GM04503 (cell line): ENCODE measurements at places on chromosomes 5 and 9.
A peak's percentile ranks its signal among the peaks of the same experiment; 100 is the strongest.

GRCh38 chr9:112180387-112180881, 5.3 kb upstream of the SUSD1 start:
- peak; percentile 45 for DNase-seq

GRCh38 chr5:172509405-172509781, 55.1 kb upstream of the SH3PXD2B start:
- DNase-seq: no peak

GRCh38 chr9:27634879-27635278, 61.6 kb upstream of the C9orf72 start:
- DNase-seq: no peak

GRCh38 chr9:73034962-73035361, 82.1 kb upstream of the ALDH1A1 start:
- no peak for DNase-seq

DNA sequence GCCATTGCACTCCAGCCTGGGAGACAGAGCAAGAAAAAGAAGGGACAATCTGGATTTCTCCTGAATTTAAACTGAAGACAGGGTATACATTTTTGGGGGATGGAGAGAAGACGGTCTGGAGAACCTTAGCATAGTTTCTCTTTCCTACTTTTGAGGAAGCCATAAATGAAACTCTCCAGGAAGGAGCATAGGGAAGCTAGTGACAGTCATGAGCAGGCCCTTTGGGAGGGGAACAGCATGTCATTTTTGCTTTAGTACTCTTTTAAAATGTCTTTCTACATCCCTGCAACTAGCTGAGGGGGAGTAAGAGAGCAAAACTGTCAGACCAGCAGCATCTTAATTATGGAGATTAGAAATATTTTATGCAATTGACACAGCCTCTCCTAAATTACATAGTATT, 8.2 kb upstream of the SLC44A1 start:
- DNase-seq: no peak

- DNase-seq: no peak
Observed at GRCh38 chr5:42994555-42995359, 45.4 kb downstream of the ANXA2R start.

GRCh38 chr5:56638061-56638621, 177.2 kb upstream of the MAP3K1 start:
- DNase-seq: no peak

- DNase-seq: no peak
Observed at GRCh38 chr9:78026416-78026815, 5.2 kb downstream of the GNAQ start.

- DNase-seq: no peak
Observed at GRCh38 chr9:2018764-2019558, 3.8 kb downstream of the SMARCA2 start.

DNA sequence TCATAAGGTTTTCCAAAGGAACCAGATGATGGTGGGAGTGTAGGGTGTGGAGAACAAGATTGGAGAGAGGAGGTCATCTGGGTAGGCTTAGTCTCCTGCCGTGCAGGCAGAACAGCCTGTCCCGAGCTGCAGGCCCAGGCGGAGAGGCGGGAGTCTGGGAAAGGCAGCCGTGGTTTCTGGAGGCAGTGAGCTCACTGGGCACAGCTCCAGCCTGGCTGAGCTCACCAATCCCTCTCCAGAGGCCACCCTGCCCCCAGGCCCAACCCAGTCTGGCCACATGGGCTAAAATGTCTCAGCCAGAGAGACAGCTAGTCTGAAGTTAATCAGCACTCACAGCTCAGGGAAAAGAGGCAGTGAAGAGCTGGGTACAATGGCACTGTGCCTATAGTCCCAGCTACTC, 12.3 kb downstream of the P4HA2 start:
- peak; percentile 88 for DNase-seq

DNA sequence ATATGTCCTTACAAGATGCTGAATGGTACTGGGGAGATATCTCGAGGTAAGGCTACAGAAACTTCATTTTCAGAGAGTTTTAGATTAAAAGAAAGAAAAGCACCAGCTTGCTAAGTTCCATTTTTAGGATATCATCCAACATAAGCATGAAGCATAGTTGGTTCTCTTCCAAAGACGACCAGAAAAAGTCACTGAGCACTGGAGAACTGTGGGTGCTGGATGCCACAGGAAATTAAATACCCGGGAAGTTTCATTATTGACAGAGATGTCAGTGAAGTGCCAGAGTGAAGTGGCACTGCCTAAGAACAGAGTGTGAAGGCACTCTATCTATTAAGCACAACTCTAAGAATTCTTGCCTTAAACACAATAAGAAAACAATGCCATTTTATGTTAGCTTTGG, 76.8 kb downstream of the PIK3R1 start:
- DNase-seq: no peak

- DNase-seq: no peak
Observed at GRCh38 chr9:134190232-134191121, 26.1 kb upstream of the RNU6ATAC start.

- DNase-seq: no peak
Observed at GRCh38 chr5:127650022-127650421, 1.1 kb downstream of the CTXN3 start.

- no peak for DNase-seq
Observed at GRCh38 chr5:133385346-133385745, 227.0 kb downstream of the FSTL4 start.

- no peak for DNase-seq
Observed at GRCh38 chr5:149990518-149991376, 9.7 kb downstream of the TIGD6 start.

DNA sequence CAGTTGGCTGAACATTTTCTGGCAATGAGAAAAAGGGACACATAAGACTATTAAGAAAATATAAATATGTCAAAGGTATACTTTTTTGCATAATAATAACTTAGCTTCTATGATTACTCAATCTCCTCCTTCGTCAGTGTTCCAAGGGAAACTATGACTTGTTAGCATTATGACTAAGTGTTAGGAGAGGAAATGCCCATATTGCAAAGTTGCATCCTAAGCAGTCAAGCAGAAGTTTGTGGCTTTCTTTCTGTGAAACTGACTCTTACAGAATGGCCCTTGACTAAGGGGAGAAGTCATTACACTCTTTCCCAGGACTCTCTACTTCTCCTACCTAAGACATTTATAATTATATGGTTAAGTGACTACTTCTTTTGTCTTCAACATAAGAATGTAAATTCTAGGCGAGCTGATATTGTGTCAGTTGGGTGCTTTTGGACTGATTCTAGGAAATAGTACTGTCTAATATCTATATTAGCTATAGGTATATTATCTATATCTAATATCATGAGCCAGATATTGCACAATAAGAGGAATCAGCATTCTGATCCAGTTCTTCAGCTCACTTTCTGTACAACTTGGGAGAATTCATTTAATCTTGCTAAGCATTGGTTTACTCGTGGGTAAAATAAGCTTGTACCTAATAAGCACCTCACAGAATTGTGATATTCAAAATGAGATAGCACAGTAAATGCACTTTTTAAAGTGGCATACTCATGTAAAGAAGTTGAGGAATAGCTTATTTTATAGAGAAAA, 16.4 kb upstream of the SPINK6 start:
- DNase-seq: no peak

DNA sequence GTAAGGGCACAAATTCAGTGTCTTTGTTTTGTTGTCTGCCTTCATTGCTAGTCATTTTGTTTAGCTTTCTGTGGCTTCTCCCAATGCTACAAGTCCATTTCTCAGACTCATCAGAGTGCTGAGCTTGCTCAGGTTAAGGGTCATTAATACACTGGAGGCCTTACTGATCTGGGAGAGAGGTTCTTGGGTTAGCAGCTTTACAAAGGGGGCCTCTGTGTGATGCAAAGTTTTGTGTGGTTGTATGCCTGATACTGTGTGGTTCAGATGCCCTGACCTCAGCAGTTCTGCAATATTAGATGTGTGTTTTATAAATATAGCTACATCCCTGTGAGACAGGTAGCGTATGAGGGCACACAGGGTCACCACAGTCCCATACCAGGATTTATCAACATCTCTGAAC, 34.8 kb upstream of the SMARCA2 start:
- DNase-seq: no peak

DNA sequence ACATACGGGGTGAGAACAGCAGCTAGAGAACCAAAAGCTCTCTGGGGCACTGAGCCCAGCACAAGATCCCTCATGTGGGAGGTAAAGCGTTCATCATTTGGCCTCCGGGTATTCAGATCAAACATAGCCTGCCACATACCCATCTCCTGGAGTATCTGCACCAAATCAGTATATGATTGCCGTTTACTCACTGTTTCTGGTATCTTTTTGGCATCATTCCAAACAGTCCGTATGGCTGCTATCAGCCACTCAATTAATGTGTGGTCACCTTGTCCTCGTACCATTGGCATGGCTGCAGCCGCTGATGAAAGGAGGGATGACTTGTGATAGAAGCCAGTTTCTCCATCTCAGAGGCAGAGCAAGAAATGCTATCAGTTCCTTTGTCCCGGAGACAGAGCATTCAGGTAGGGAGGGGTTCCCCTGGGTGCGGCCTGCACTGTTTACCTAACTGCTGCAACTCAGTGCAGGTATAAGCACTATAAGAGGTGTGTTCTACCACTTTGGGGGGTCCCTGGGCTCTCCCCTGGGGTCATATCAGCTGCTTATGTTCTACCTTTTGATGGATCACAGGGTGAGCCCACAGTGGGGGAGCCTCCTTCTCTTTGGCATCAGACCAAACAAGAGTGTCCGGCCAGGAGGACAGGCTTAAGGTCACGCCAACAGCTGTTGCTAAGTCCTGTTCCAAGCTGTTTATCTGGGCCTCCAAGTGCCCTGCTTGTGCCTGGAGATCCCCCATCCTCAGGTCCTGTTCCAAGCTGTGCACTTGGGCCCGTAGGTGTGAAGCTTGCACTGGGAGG, 9.4 kb downstream of the DMAC1 start:
- no peak for DNase-seq

DNA sequence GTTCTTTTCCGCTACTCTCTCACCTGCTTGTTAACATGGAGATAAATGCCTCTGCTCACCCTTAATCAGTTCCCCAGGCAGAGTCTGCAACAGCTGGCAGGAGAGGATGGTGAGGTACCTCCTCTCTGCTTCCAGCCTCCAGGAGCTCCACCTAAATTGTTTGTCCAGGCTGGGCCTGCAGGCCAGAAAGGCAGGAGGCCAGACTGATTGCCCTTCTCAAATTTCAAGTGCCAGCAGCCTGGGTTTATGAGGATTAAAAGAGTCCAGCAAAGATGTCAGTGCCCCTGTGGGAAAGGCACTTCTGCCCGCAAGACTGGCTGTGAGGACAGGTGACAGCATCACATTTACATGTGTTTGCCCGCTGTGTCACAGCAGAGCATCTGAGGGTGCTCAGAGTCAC, 19.8 kb downstream of the CORO2A start:
- no peak for DNase-seq

DNA sequence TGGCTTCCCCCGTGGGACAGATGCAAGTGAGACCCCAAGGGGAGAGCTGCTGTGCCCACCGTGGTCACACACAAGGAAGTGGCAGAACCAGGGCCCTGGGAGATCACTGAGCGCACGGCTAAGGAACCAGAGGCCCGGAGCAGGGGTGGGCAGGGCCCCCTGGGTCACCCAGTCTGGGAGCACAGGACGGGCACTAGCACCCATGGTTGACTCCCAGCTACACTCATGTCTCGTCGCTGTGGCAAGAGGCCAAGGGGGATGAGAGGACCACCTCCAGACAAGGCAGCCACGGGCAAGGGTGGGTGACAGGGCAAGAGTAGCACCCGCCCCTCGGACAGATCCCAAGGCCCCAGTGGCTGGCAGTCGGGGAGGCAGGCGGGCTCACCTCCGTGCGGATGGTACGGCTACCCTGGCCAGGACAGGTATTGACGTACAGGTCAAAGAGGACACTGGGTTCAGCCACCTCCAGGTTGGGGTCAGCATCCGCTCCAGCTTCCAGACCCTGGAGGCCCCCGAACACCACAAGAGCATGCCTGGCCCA, 5.1 kb downstream of the ENDOG start:
- DNase-seq: no peak

DNA sequence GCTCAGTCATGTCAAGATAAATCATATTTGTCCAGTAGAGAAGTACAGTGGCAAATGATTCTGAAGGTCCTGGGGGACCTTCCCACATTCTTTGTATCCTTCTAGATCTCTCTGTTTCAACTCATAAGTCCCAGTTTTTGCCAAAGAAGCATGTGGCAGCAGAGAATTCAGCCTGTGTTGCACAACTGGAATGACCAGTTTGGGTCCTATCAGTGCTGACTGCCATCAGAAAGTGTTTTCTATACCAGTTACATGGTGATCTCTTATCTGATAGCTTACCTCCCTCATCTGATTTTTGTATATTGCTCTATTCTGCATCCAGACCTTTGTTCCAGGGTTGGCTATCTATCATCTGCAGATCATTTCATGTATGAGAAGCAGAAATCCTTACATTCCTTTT, 21.7 kb downstream of the GM2A start:
- no peak for DNase-seq

DNA sequence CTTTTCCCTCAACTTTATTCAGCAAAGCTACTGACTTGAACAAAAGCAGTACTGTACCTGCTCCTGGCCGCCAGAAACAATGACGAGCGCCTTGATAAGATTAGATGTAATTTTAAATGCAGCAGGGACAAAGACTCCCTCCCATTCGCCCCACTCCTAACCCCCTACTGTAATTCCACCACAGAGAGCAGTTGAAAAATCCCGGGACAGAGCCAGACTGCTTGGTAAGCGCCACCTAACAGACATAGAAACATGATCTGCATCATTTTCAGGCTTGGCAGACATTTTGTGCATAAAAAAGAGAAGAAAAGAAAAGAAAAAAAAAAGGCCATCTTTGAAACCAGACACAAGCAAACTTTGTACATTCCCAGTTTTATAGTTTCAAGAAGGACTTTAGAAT, 81.9 kb downstream of the ISL1 start:
- no peak for DNase-seq

- DNase-seq: no peak
Observed at GRCh38 chr5:167952278-167952995, 339.0 kb upstream of the WWC1 start.

DNA sequence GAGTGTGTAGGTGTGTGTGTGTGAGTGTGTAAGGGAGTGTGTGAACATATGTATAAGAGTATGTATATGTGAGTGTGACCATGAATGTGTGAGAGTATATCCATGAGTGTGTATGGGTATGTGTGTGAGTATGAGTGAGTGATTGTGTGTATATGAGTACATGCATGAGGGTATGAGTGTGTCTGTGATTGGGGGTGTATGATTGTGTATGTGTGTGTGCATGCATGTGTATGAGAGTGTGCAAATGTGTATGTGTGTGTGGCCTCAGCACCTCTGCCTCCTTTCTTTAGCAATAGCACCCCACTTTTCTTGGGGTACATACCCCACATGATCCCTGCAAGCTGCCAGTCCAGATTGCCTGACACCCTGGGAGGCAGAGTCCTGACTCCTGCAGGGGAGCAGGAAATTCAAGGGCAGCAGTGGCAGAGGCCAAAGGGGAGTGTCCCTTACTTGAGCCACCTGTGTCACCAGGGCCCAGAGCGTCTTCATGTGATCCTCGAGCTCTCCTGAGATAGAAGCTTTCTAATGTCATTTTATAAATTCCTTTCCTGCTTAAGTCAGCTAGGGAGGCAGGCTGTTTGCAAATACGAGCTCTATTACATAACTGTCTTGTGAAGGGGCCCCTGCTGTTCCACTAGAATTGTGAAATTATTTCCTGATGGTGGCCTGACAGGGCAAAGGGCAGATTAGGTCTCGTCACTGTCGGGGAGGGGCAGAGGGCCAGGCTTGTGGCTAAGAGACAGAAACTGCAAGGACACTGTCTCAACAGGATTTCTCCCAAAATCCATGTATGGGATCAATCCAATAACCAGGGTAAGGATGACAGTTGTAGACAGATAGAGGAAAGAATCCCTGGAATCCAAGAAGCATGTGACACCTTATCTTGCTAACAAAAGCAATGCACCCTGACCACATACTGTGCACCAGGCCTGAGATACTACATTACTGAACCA, 389.1 kb downstream of the GADD45G start:
- DNase-seq: no peak
